Stimulated activated effector memory CD8-positive, alpha-beta T cell treated with anti-CD3 and anti-CD28 coated beads, Interleukin-12 subunit alpha, Interleukin-12 subunit beta, amount 100 ng/mL, for 72 hours (primary cell): ENCODE measurements at places on chromosomes 7 and 10.

DNA sequence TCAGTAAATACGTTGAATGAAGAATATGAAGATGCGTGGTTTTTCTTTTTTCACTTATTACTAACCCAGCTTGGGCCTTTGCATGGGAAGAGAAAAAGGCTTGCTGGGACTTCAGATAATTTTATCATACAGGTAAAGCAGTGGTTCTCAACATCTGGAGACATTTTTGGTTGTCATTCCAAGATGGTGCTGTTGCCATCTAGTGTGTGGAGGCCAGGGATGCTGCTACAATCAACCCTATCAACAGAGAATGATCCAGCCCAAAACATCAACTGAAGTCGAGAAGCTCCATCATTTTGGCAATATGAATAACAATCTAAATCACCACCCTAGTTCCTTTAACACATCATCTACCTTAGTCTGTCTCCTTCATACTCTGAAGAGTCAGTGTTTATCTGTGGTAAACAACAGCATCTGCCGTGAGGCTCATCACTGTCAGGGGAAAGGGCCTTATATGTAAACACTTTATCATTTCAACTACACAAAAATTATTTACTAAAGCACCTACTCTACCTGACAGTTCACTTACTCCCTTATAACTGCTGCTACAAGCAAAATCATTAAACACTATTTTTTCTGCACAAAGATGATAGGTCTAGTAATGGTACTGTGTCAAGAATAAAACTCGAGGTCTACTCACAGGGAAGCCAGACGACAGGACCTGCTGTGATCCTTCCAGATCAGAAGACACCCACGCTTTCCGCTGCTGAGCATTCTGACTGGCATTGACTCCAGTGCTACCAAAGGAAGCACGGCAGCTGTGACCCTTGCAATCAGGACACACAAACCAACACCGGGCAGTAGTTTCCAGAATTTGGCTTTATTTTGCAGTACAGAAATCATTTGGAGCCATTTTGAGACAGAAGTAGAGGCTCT lies 48.6 kb downstream of the GDI2 start:
- DNase-seq: no peak

DNA sequence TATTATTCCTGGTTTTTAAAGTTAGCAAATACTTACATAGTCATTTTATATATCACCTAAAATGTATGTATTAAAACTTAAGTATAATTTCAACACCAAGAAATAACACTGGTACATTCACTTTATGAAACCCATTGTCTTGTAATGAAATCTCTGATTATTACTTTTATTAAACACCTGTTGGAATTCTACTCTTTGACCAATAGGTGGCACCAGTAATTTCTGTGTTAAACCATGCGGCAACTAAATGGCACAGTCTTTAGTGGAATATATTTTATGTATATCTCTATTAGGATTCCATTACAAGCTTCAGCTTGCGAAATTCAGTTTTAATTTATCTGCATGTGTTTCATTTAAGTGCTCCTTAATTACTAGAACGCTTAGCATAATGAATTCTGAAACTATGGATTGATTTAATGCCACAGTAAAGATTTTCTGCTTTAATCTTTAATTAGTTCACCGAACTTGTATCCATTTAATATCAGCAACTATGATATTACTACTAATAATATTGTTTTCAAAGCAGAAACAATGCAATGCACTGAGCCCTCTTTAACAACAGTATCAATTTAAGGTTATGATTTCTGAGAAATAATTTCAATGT lies 181.3 kb downstream of the MAGI2 start:
- DNase-seq: no peak

GRCh38 chr10:72011016-72011415 lies 46.8 kb downstream of the CHST3 start:
- DNase-seq: no peak

DNA sequence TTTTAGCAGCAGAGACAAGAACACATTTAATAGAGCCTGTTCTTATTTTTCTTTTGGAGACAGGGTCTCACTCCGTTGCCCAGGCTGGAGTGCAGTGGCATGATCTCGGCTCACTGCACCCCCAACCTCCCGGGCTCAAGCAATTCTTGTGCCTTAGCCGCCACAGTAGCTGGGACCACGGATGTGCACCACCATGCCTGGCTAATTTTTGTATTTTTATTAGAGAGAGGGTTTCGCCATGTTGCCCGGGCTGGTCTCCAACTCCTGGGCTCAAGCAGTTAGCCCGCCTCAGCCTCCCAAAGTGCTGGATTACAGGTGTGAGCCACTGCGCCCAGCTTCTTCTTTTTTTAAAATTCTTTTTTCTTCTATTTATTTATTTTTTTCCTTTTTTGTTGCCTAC lies 23.3 kb downstream of the GALNT17 start:
- no peak for DNase-seq

DNA sequence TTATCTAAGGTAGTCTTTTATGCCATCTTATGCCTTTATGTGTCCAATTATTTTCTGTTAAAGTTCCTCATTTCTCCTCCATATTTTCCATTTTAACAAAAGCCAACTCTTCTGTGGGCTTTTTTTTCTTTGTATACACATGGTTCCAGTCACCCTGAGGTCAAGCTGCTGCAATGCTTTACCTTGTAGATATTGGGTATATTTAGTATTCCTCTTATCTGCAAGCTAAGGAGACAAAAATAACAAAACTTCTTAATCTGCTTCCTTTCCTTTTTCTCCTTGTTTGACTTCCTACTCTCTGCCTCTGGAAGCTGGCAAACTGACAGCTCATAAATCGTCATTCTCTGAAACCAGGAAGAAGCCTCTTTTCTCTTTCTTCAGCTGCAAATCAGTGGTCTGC lies 885.0 kb upstream of the LRRN3 start:
- no peak for DNase-seq

GRCh38 chr10:13709931-13710650 lies 123.3 kb downstream of the PRPF18 start:
- DNase-seq: no peak

DNA sequence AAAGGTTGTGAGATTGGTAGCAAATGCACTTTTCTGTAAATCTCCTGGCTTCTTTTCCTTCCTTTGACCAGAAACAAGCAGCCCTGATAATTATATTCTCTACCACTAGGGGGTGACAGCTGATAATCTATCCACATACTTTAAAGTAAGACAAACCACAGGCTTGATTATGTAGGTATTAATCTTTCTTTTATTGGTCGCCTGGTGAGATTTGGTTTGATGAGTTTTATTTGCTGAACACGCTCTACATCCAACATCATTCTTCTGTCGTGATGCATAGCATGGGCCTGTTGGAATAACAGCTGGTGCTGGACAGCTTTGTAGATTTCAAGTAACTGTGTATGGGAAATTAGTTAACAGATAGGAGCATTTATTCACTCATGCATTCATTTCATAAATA lies 63.5 kb downstream of the ZNF365 start:
- no peak for DNase-seq

- no peak for DNase-seq
These were observed 115.6 kb downstream of the DPP6 start for GRCh38 chr7:154167807-154168206.

- DNase-seq: no peak
These were observed 4.0 kb upstream of the AFAP1L2 start for GRCh38 chr10:114408112-114408967.
